Nucleus accumbens (tissue), 56 donors: ENCODE measurements at places on chromosomes 2 and 18.

GRCh38 chr2:239073270-239073669 is 225.4 kb downstream of the TWIST2 start:
- no peak for DNase-seq

- no peak for DNase-seq
Observed at GRCh38 chr18:36269157-36269556, 28.4 kb upstream of the FHOD3 start.

GRCh38 chr2:48771241-48772014 is 15.9 kb upstream of the LHCGR start:
- DNase-seq, result no peak

GRCh38 chr2:102387763-102388546 is 32.4 kb downstream of the IL18R1 start:
- no peak for DNase-seq

DNA sequence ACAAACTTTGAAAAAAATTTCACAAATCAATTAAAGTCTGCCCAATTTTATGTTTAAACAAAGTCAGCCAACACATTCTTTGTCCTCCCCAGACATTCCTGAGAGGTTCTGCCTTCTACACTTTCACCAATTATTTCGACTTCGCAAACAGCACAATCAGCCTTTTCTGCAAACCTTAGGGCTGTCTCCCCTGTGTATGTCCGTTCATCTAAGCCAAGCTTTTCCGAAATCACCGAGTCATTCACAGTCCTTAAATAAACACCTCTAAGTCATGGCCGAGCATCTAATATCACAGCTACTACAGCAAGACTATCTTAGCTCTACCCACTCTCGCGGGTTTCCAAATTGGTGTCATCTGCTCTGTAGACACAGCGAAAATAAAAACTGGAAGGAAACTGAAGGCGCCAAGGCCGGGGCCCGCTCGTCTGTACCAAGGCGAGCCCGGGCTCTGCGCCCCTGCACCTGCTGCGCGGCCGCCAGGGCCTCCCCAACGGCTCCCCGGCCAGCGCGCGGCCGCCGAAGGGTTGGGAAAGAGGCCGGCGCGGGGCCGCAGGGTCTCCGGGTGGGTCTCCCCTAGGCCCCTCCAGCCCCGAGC is 730 bp downstream of the ODC1 start:
- DNase-seq, result peak; percentile 48

- DNase-seq, result no peak
Observed at GRCh38 chr2:72008608-72009007, 139.1 kb downstream of the CYP26B1 start.

DNA sequence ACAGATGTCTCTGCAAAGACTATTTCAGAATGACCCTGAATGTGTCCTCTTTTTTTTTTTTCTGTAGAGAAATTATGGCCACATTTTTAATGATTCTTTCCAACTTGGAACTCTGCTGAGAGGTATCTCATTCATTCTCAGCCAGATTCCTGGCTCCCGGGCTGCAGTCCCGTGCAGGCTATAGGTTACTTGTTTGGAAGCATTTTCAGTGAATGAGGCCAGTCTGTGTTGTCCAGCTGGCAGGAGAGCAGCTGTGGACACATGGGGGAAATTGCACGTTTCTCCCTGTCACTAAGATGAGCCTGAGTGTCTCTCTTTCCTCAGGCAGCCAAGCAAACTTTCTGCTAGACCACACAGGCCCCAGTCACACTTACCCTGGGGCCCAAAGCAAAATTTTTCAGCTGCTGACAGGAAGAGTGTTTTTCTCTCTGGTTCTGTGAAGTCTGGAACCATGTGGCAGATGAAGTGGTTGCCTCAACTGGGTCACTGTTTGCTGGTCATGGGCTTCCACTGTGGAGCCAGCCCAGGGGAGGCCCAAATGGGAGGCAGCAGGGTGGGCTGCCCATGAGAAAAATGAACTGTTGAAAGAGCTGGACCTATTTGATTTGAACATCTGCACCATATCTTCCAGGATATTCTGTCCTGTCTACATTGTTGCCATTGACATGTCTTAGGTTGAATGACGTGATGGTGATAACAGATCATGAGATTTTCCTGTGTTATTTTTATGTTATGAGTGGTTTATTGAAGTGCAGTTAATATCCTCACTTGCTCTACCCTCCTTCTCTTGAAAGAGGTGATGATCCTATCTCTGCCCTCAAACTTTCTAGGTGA is 431.2 kb downstream of the LPIN1 start:
- DNase-seq, result no peak

DNA sequence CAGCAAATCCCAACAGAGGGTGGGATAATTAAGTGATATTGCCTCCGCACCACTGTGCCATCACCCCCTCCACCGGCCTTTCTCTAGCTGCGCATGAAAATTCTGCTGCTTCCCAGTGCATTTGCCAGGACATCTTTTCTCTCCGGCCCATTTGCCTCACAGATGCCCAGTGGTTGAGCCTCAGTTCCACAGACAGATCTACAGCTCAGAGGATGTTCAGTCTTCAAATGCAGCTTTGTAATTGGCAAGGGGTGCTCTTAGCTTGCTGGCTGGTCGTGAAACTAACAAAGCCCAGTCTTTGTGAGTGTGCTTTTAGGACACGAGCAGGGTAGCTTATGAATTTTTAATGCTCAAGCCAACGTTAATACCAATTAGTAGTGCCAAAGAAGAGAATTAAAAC is 253.3 kb upstream of the REV1 start:
- DNase-seq, result no peak

GRCh38 chr2:113196839-113197238 is 23.1 kb downstream of the PSD4 start:
- DNase-seq, result no peak

- DNase-seq, result no peak
Observed at GRCh38 chr2:117058366-117058765, 756.1 kb upstream of the DDX18 start.

- DNase-seq, result no peak
Observed at GRCh38 chr2:241309684-241310117, 5.8 kb downstream of the HDLBP start.

DNA sequence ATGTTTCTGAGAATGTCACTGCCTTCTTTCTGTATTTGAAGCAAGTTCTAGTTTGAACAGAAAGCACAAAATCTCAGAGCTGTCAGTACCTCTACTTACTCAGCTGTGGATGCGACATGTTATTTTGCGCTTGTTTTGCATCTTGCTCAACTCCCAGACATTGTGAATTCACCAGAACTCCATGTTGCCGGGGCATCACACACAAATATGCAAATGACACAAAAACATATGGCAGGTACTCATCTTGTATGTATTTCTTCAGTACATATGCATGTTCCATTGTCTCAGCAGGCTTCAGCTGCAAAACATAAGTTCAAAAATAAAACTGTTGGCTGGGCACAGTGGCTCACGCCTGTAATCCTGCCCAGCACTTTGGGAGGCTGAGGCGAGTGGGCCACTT is 30.8 kb downstream of the ADCY3 start:
- DNase-seq, result no peak

DNA sequence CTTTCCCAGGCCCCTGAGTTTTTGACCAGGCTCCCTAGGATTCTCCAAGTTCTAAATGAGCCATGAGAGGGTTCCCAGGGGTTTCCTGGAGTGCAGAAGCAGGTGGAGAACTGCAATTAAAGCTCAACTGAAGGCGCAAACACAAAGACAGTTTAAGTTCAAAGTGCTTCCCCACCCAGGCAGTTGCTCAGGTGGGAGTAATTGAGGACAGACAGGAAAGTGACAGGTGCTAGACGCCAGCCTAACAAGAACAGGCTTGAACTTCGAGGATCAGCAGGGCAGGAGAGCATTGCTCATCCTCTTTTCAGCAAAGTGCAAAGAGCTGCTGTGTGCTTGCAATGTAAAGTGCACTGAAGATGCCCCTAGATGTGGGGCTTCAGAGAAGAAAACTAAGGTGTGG is 77.2 kb upstream of the ST8SIA3 start:
- peak; percentile 1 for DNase-seq

DNA sequence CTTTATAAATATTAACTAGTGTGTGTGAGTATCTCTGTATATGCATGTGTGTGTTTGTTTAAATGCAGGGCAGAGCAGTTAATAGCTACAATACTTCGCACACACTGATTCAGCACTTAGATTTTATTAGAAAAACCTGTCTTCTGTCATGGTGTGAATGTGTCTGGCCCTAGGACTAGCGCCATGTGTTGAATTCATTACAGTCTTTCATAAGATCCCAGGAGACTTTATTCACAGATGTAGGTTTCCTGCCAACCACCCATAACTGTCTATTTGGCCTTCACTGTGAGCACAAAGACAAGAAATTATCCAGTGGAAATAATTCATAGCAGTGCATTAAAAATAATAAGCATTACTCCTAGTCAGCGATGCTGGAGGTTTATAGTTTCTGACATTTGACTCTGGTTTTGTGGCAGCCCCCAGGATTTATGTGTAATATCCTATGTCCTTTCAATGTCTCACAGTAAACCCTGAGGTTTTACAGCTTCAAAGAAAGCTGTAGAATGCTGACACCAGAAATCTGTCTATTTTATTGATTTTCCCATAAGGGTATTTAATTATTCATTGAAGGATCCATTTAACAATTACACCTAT is 93.9 kb downstream of the ZNF804A start:
- DNase-seq, result no peak

DNA sequence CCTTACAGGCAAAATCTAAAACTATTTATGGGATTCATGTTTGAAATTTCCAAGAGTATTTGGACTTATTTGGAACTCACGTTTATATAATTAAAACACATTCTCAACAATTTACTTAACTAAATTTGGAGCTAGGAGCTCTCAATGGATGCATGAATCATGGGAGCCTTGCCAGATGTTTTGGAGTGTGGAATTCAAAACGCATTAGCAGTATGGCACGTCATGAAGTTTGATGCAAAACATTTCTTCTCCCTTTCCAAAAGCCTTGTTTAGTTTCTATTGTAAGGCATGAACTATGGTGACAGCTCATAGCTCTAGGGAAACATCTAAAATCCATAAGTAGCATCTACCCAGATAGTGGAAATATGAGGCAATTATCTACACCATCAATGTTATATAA is 701.6 kb downstream of the SATB2 start:
- DNase-seq, result no peak

GRCh38 chr2:69177785-69178636 is 165.0 kb downstream of the ANTXR1 start:
- DNase-seq, result peak; percentile 25

- DNase-seq, result no peak
Observed at GRCh38 chr2:177908182-177908581, 164.4 kb downstream of the PDE11A start.

DNA sequence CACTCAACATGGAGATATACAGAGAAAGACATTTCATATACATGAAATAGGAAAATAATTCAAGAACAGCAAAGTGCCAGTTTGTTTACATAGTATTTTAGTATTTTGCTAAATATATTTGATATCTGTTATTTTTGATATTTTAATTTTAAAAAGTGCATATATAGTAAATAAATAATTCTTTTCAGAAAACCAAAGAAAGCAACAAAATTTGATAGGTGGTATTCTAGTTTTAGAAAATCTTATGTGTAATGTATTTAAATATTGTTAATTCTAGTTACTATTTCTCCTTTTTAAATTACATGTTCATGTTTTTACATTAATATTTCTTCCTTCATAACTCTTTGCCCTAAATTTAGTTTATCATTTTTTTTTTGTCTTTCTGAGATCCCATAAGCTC is 34.5 kb upstream of the FAM171B start:
- no peak for DNase-seq

DNA sequence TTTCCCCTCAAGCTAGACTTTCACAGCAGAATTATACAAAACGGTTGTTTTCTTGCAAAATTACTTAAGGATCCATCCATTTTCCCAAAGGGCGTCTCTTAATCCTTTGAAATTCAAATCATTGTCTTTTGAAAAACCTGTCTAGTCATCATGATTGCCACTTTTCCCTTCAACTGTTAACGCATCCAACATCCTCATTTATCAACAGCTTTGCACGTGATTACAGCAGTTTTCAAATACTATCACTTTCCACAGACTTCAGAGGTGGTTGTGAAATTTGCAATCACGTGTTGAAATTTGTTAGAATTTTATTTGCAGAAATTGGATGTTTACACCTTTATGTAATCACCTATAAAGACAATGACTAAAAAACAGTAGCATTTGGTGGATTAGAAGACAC is 304.4 kb upstream of the SLC39A10 start:
- no peak for DNase-seq

DNA sequence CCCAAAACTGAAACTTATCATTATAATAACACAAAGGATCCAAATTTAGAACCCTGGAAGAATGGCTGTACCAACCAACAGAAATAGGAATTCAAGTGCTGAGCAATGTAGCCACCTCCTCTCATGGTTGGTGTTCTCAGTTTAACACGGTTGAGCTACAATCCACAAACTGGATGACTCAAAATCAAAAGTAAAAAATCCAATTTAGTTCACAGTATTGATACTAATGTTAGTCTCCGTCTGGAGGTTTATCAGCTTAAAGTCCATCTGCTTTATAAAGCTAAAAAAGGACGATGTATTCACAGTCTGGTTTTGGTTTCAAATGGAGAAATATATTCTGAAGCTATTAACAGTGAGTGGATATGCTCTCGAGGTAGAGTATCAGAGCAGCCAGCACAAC is 40.5 kb downstream of the CNTNAP5 start:
- no peak for DNase-seq

GRCh38 chr18:22018366-22018765 is 151.0 kb upstream of the GATA6 start:
- DNase-seq, result no peak

DNA sequence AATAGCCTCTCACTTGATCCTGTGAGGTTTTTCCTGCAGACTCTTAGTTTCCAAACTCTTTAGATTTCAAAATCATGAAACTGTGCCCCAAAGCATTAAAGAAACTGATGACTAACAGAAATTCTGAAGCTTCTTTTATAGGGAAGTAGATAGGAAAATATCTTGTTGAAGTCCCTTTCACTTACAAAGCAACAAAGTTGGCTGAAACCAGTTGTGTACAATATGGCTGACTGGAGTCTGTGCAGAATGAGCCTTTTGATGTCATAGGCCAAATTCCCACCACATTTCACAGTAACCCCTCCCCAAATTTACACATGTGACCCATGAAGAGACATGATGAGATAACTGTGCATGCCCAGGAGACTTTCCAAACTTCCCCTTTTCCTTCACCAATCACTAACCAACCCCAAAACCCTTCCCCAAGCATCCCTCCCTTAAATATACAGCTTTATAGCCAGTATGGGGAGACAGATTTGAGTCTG is 61.7 kb upstream of the NCK2 start:
- no peak for DNase-seq

- no peak for DNase-seq
Observed at GRCh38 chr2:23423062-23423872, 38.3 kb downstream of the KLHL29 start.

DNA sequence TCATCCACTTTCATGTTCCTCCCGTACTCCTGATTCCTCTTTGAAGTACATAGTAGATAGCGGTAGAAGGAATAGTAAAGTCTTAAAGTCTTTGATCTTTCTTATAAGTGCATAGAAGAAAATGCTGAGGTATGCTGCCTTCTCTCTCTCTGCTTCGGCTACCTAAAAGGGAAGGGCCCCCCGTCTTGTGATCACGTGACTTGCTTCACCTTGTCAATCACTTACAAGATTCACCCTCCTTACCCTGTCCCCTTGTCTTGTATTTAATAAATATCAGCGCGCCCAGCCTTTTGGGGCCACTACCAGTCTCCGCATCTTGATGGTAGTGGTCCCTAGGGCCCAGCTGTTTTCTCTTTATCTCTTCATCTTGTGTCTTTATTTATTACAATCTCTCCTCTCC is 932.2 kb upstream of the FANCL start:
- DNase-seq, result no peak
